Progenitor cell of endocrine pancreas (in vitro differentiated cells): ENCODE measurements at places on chromosomes 12 and 14. TPM values are rescaled to one million over a fixed set of nuclear protein-coding genes. Genes with fewer than 3 reads are reported as not detected.

LGR5 gene
- 0.67 and 1.2 TPM in 2 replicates for total RNA-seq

GRCh38 chr12:52061470-52062166, 8.2 kb upstream of the ATG101 start:
- DNase-seq: no peak

GRCh38 chr12:55922126-55922525, 5.6 kb downstream of the PYM1 start:
- DNase-seq: no peak

- DNase-seq: no peak
Observed at GRCh38 chr12:69687390-69687789, 11.7 kb downstream of the BEST3 start.

DNA sequence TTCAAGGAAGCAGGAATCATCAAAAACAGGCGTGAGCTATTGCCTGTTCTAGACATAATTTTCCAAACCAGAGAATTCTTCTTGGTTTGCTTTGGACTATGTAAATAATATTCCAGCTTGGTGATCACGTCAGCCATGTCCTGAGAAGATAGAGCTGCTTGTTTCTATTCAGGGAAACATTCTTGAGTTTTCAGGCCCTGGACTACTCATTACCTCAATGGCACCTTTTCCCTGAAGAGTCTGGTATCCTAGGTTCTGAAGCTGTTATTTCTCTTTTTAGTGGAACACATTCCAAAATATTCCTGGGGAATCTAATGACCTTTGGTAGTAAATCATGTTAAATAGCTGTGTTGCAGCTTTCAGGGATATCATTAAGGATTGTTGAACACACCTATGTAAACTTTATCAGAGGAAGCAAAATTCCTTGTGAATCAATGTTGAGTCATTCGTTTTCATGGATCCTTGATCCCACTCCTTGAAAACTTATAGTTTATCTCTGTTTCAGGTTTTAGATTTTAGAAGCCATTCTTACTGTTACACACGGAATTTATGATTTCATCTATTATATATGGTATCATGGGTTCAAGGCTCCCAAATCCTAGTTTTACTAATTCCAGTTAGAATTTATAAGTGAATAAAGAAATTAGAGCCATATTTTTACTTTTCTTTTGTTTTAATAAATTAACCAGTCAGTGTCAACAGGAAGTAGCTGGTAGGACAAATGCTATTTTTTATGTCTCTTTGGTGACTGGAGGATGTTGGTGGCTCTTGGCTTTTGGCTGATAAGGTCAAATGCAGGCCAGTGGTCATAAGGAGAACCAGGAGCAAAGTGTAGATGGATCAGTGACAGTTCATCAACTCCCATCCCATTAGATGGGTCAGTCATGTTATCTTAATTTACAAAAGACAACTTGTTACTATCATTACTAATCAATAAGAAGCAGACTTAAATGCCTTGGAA, 380.1 kb downstream of the ZFP36L1 start:
- no peak for DNase-seq

ADGRD1 gene
- 4.0 and 6.6 TPM in 2 replicates for total RNA-seq
